Aorta (tissue), 5 donors: ENCODE measurements at places on chromosomes 4 and X. TPM values are rescaled to one million over a fixed set of nuclear protein-coding genes. Genes with fewer than 3 reads are reported as not detected.

Gene ANKRD50
- 27.4 TPM for total RNA-seq

Gene CC2D2A
- 26.4 TPM for total RNA-seq

Gene SYNPO2
- total RNA-seq: 1,531 TPM

Gene ARMCX1
- total RNA-seq: 31.5 TPM

Gene MAGEE2
- total RNA-seq: not detected

Gene GPM6B
- total RNA-seq: 19.6 TPM

DNA sequence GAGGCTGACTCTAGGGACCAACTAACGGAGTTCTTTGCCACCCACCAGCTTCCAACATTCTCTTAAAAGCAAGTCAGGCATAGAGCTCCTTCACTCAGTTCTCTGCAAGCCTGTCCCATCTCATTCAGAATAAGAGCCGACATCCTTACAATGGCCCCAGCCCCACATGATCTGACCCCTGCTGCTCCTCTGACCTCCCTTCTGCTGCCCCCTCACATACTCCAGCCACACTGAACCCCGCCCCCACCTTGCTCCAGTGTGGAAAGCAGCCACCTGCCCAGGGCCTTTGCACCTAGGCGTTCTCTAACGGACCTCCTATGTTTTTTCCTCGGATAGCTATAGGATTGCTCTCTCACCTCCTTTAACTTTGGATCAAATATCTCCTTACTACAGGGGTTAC is 143.2 kb upstream of the ETNPPL start:
- no peak for DNase-seq

DNA sequence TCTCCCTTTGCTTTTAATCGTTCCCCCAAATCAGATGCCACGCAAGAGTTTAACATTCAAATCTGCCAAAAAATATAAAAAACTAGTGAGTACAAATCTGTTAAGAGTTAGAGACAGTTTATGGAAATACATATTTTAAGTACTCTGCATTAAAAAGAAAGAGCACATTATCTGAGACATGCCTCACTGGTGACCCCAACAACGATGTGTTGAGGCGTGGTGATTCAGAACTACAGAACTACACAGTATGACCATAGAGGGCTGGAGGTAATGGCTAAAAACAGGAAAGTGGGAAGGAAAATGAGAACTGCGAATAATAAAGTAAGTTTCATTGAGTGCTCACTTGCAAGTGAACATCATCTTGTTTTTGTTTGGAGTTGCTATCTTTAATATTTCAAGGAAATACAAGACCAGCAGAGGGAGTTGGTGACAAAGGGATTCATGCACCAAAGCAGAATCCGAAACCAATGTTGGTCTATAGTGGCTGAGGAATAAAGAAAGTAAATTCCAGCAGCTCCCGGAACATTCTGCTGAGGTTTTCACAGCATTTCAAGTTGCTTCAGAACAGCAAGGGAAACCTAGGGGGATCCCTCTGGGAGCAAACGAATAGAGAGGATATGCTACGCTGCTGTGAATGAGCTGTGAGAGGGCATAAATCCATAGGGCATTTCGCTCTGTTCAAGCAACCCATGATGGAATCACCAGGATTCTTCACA is 92.2 kb downstream of the DCHS2 start:
- DNase-seq: no peak

GRCh38 chrX:68508799-68509198 is 9.9 kb downstream of the YIPF6 start:
- no peak for DNase-seq

- DNase-seq: no peak
These were observed 46.3 kb downstream of the ATP10D start for GRCh38 chr4:47531241-47531953.

- DNase-seq: no peak
These were observed 395.7 kb downstream of the TRIML1 start for GRCh38 chr4:188534917-188535316.
